ENCODE measurements at places on chromosomes 3 and 15.

GRCh38 chr3:7854266-7854665, 647.4 kb upstream of the LMCD1 start:
- DNase-seq, result no peak

- DNase-seq, result no peak
These were observed 83.0 kb upstream of the PDZRN3 start for GRCh38 chr3:73707772-73708171.

- DNase-seq, result no peak
These were observed 2.9 kb upstream of the IL17RC start for GRCh38 chr3:9914011-9914410.

DNA sequence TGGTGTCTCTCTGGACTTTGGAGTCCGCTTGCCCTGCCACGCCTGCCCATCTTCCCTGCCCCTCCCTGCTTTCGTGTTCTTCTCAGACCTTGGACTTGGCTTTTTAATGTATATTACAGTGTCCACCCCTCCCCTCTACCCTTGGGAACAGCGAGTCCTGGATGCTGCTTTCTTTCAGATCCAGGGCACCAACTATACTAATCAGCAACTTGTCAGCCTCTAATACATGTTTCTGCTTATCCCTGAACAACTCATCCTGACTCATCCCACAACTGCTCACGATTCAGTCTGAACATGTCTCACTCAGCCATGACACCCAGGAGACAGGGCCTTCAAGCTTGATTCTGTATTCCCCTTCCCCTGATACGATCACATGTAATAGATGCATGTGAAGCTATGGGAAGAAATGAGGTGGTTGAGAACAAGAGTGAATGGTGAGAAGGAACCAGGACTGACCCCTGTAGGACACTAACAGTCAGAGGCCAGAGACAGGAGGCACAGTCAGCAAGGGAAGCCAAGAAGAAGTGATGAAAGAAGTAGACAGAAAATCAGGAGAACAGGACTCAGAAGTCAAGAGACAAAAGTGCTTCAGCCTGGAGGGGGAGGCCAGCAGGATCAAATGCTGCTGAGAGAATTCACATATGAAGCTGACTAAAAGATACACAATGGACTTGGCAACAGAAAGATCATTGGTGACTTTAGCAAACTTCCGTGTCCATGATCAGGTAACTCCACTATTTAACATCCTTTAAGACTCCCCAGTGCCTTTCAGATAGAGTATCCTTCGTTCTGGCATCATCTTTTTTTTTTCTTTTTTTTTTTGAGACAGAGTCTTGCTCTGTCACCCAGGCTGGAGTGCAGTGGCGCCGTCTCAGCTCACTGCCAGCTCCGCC, 35.4 kb downstream of the BCL2L10 start:
- DNase-seq, result no peak

GRCh38 chr15:80940331-80940730, 49.3 kb downstream of the MESD start:
- no peak for DNase-seq

DNA sequence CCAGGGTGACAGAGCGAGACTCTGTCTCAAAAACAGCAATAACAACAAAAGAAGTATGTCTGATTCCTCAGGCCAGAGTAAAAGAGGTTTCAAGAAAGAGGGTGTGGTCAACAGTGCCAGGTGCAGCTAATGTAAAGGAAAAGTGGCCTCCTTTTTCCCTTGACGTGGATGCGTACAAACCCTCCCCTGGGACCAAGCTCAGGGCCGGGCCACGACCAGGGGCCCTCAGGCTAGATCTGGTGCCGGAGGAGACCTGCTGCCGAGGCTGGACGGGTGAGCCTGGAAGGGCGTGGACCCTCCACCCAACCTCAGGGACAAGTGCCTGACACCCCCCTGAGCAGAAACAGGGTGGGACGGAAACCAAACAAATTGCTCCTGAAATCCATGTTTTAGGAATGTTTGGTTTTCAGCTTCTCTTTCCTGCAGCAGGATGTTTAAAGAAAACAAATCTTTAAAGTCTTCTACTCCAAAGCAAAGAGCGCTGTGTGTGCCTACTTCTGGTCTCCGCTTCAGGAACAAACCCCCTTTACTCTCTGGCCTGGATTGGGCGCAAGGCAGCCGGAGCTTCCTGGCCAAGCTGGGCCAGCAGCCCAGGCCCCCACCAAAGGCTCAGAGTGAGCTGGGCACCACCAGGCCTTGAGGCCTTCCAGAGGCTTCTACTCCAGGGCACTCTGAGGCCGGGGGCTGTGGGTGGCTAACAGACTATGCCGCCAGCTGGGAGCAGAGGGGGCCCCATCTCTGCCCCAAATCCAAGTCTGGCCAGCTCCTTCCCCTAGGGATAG, 21.4 kb downstream of the ZDHHC19 start:
- DNase-seq, result no peak

DNA sequence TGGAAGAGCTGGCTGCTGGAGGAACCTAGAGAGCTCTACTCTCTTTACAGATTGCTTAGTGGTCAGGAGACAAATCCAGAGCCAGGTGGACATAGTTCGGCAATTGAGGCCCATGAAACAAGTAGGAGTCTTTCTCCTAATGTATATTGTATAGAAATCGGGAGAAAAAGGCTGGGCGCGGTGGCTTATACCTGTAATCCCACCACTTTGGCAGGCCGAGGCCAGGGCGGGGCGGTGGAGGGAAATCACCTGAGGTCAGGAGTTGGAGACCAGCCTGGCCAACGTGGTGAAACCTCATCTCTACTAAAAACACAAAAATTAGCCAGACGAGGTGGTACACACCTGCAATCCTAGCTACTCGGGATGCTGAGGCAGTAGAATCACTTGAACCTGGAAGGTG, 10.8 kb downstream of the RAD54L2 start:
- no peak for DNase-seq

DNA sequence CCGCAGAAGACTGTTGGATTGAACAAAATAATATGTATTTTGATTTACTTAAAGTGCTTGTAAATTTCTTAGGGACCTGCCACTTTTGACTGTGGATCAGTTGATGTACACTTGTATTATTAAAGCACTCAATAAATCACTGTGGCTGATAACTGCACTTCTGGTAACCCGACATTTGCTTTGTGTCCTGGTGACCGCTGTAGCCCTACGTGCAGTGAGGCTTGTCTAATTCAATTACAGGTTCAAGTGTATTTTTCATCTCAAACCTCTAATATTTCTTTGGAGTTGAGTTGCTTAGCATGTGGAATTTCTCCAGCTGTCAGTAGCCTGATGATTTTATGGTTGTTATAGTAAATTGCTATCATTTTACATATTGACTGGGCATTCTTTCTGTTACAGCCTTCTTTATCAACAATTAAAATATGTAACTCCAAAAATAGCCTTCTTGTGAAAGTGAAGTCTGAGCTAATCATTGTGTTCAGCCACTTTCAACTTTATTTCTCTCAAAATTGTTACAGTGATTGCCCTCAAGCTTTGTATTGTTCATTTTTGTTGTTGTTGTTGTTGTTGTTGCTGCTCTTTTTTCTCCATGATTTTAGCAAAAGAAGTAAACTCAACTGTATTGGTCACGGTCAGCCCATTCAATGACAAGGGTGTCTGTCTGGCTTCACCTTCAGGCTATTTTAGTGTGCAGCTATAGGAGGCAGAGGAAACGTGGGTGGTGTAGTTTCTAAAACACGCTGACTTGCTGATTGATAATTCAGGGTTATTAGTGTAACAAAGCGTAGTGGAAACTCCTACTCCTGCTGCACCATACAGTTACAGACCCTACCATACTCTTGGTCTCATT, 215.1 kb upstream of the UBE2E1 start:
- DNase-seq, result no peak

DNA sequence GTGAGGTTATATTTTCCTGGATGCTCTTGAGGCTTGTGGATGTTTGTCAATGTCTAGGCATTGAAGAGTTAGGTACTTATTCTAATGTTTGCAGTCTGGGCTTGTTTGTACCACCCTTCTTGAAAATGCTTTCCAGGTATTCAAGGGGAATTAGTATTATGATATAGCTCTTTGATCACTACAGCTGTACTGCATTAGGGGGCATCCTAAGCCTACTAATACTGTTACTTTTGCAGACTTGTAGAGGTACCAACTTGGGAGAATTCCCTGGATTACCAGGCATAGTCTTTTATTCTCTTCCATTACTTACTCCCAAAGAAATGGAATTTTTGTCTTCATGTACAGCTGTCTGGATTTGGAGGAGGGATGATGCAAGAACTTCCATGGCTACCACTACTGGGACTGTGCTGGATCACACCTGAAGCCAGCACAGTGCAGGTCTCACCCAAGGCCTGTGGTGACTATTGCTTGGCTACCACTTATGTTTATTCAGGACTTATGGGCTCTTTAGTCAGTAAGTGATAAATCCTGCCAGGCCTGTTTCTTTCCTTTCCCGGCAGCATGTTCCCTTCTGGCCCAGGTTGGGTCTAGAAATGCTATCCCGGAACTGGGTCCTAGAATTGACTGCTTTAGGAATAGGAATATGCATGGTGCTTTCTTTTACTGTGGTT, 402.9 kb downstream of the IL20RB start:
- DNase-seq, result no peak
